ENCODE measurements at places on chromosomes 3 and 15. TPM values are rescaled to one million over a fixed set of nuclear protein-coding genes. Genes with fewer than 3 reads are reported as not detected.

GRCh38 chr3:108406661-108407206, 103.7 kb downstream of the MYH15 start:
- DNase-seq = peak; percentile 82

DNA sequence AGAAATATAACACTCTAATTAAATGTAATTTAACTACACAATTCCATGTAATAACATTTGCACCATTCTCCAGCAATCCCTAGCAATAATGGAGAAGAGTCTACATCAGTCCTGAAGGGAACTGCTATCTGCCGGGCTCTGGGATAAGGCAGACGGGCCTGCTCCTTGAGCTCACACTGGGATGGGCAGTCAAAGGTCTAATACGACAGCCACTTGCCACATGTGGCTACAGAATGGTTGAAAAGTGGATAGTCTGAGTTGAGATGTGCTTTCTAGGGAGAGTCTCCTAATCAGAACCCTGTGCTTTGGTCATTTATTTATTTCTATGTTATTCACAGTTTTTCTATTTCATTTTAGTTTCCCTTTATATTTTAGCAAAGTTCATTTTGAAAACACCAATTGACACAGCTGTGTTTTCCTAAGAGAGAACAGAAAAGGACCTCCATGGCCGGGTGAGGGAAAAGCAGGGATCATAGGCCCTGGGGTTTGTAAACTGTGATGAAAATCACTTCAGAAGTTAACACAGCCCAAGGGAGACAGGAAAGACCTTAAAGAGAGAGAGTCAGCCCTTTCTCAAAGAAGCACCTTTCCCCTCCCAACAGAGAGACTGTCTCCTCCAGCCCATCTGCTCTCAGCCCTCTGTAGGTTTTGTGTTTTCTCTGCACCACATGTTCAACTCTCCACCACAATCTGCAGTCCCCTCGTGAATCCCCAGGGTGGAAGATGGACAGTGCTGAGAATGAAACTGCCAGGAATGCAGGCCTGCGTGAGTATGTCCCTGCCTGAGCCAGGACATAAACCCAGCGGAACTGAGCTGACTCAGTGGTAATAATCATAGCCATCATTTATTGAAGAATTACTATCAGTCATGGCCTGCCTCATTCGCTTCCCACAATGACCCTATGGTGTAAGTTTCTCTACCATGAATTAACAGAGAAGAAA, 11.6 kb downstream of the FSIP1 start:
- DNase-seq = peak; percentile 60

DNA sequence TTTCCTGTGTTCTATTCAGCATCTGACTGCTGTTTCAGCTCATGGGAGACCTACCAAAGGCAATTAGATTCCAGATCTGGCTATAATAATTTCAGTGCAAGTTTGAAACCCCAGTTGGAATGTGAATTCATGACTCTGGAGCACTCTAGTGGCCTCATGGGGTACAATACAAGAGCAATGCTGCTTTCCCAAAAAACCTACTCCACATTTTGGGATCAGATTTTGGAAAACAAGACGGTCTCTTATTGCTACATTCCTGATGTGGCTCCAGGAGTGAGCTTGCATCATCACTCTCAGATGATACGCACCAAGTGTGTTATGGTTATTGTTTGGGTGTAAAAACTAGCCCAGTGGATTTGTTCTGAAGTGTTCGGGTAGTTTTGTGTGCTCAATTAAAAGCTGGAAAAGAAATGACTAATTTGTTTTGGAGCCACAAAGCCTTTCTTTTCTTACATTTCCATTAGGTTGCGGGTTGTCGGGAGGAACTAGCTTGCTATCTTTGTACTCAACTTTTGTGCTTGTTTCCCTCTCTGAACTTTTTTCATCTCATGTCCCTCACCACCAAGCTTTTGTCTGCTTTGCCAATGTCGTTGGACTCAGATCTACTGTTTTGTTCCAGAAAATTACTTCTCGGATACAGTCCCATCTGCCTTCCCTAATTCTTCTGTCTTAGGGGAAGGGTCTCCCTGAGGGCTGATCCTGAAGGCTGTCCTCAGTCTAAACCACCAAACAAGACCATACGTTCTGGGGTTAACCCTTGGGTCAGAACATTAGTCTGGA, 272.1 kb downstream of the BBX start:
- DNase-seq = peak; percentile 41

DNA sequence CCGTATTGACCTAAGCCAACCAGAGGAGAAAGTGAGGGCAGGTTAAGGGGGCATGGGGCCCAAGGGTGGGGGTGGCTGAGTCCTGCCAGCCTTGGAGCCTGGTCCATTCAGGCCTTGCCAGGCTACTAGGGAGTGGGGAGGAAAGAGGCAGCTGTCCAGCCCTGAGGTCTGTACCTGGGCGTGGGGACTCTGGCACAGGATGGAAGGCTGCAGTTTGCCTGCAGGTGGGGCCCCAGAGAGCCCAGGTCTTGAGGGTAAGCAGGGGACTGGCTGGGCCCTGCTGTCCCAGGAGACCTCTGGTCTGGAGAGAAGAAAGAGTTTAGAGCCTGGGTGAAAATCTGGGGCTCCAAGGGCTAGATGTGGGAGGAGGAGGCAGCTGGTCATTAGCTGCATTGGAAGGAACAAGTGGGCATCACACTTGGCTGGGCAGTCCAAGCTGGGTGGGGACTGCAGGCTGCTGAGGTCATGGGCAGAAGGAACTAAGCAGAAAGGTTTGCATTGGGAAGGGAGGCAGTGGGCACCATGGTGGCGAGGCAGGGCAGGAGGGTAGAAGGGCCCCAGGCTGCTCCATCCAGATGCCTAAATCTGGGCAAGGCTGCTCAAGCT, 108.4 kb downstream of the OXNAD1 start:
- DNase-seq = no peak

DNA sequence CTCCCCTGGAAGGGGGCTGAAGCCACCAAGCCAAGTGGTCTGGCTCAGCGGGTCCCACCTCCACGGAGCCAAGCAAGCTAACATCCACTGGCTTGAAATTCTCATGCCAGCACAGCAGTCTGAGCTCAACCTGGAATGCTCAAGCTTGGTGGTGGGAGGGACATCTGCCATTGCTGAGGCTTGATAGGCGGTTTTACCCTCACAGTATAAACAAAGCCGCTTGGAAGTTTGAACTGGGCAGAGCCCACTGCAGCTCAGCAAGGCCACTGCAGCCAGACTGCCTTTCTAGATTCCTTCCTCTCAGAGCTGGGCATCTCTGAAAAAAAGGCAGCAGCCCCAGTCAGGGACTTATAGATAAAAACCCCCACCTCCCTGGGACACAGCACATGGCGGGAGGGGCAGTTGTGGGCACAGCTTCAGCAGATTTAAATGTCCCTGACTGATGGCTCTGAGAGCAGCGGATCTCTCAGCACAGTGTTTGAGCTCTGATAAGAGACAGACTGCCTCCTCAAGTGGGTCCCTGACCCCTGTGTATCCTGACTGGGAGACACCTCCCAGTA, 23.2 kb upstream of the IGSF10 start:
- DNase-seq = no peak

GRCh38 chr15:59501597-59501996, 63.6 kb downstream of the FAM81A start:
- DNase-seq = peak; percentile 67

- no peak for DNase-seq
Measured at GRCh38 chr3:71672807-71673206, 52.4 kb downstream of the EIF4E3 start.

DNA sequence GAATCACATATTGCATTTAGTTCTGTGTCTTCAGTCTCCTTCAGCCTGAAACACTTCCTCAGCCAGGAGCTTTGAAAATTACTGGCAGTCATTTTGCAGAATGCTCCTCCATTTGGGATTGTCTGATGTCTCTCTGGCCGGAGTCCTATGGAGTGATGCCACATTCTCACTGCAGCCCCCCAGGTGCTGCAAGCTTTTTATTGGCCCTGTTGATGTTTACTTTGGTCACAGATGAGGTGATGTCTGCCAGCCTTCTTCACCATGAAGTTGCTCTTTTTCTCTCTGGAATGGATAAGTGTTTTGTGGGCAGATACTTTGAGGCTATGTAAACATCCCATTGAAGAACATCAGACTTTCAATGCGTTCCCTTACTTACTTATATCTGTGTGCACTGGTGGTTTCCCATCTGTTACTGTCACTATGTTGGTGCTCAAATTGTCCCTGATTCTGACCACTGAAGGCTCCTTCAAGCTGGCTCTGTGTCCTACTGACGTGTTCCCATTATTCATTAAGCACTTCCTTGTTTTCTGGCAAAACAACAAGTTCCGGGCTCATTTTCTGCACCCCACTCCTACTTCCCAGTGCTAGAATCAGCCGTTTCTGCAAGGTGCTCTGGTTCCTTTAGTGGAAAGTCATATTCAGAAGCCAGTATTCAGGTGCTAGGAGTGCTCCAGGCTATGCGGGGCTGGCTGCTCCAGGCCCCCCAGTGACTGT, 1.4 kb upstream of the CLEC3B start:
- DNase-seq = no peak

DNA sequence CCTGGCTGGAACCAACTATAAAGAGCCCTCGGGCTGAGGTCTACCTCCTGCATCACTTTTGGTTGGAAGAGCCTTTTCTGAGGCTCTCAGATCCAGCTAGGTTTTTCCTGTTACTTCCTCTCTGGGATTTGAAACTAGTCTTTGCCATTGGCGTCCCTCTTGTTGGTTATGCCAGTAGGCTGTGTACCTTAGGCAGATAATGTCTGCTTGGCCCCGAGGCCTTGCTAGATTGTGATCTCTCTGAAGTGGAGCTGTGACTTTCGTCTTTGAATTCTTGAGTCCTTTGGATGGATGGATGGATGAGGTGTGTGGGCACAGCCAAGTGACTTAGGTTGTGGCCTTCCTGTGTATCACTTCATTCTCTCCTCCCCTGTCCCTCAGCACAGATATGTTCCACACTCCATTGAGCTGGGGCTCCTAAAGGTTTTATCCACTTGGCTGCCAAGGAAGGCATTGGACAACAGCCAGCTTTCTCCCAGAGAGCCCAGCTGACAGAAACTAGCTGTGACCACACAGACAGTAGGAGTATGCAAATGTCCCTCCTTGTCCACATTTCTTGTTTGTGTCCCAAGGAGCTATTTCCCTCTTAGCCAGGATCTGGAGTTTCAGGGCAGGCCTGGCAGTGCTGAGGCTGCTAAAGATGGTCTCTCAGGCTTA, 7.9 kb upstream of the DNAJC17 start:
- peak; percentile 47 for DNase-seq

Gene CYFIP1
- total RNA-seq = 36.7 TPM

Gene GRM7
- 1.1 TPM for total RNA-seq

Gene CHRNB4
- total RNA-seq = 0.14 TPM

Gene GOLGA6B
- not detected for total RNA-seq

Gene SNTN
- total RNA-seq = 0.24 TPM

Gene SEMA3B
- total RNA-seq = 16.7 TPM

Measured in cardiac muscle cell (in vitro differentiated cells and primary cell).